ENCODE measurements at places on chromosomes 7 and 10.

- DNase-seq: no peak
Observed at GRCh38 chr7:155141562-155141961, 71.4 kb downstream of the HTR5A start.

- DNase-seq: no peak
Observed at GRCh38 chr7:35849158-35849831, 48.4 kb downstream of the SEPTIN7 start.

GRCh38 chr7:25122373-25122772 is 2.7 kb downstream of the CYCS start:
- no peak for DNase-seq

DNA sequence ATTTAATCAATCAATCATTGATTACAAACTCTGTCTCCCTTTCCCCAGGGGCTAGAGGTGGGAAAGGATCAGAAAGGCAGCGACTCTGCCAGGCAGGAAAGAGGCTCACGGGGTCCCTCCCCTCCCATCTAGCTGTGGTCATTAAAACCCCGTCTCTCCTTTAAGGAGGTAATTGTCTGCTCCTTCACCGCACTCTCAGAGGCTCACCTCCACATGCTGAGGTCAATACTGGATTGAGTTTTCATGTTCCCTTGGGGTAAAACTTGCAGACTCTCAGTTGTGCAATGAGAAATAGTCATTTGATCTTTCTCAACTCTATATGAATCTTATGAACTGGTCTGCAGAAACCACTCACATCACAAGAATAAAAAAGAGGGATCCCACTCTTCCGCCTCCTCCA is 368.8 kb downstream of the ADRA2A start:
- no peak for DNase-seq

DNA sequence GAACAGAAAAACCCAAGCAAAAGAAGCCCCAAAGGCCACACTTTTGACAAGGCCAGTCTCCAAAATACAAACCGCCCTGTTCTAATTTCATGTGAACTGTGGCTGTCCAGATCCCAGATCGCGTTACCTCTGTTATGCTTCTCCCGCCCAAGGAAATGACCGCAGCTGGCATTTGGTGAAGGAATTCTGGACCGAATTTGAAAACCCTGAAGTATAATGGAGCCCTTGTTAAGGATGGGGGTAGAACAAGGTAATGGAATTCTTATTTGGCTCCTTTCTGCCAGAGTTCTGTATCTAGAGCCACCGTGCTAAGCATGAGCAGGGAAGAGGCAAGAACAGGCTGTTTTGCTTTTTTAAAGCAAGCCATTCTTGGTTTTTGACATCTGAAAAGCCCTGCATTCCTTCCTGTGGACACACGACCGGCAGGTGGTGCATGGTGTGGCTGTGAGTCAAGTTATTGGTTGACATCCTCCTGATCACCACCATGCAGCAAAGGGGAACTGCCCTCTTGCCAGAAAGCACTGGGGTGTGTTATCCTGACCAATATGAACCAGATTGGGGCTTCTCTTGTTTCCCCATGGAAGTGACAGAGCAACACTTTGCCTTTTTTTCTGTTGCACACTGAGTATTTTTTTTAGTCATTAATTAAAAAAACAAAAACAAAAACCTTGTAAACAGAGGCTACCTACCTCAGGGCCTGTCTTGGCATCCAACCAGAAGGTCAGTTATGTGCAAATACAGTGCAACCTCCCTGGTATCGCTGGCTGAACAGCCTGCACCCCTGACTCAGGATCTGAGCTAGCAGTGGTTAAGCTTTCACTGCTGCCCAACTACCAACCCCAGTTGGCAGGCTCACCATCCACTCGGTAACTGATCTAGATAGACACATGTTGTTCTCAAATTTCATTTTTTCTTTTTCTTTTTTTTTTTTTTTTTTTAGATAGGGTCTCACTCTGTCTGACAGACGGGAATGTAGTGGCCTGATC is 14.2 kb downstream of the UCMA start:
- DNase-seq: peak; percentile 50

DNA sequence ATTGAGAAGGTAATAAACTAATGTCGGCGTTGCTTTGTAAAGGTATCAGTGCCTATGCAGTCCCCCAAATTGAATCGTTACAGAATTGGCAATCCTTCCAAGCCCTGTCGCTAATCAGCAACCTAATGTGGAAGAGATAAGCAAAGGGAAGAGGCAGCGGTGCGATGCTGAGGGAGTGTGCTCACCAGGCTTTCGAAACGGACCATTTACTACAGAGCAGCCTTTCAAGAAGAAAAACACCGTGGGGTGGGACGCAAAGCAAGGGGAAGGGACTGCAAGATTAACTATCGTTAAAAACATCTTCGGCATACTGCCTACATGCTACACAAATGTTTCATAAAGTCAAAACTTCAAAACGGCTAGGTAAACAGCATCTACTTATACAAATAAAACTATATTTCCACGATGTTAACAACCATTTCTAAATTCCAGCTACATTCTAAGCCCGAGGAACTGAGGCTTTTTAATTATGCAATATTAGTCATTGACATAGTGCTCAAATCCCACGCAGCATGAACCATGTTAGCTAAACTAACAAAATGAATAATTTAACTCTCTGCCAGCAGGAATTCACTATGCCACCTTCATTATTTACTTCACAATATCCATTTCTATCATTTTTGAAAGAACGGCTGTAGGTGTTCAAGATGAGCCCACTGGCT is 85.2 kb downstream of the CHCHD3 start:
- DNase-seq: no peak

GRCh38 chr10:58952162-58952601 is 224.3 kb upstream of the PHYHIPL start:
- no peak for DNase-seq

DNA sequence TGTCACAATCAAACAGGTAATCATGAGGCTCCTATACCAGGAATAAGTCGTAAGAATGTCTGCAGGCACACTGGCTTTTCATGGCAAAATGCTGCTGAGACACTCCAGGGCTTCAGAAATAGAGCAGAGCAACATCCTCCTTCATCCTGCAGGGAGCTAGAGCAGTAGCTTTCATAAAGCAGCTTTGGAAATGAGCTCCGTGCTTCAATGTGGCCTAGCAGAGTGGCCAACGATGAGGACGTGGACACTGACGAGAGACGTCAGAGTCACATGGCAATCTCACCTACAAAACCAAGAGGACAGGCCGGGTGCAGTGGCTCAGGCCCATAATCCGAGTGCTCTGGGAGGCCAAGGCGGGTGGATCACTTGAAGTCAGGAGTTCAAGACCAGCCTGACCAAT is 9.8 kb downstream of the COBL start:
- no peak for DNase-seq

DNA sequence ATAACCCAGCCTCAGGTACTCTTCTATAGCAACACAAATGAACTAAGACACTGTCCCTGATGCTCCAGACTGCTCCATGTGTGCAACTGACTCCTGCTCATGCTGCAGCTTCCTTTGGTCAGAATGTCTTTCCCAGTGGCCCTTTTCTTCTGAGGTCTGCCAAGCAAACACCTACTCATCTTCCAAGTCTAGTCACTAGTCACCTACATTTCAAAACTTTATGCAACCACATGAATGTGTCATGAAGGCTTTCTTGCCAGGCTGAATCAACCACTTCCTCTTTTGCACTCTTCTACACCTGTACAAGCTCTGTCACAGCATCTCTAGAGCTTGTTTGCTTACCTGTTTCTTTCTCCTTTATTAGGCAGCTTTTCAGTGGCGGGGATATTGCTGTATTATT is 75.8 kb downstream of the LSMEM1 start:
- DNase-seq: no peak

DNA sequence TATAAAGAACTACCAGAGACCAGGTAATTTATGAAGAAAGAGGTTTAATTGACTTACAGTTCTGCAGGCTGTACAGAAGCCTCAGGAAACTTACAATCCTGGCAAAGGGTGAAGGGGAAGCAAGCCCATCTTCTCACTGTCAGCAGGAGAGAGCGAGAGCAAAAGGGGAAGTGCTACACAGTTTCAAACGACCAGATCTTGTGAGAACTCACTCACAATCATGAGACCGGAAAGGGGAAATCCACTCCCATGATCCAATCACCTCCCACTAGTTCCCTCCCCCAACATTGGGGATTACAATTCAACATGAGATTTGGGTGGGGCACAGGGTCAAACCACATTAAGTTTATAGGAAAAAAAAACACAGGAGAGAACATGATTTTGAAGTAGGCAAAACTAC is 222.1 kb upstream of the SHH start:
- no peak for DNase-seq

- DNase-seq: no peak
Observed at GRCh38 chr10:112059220-112059619, 124.3 kb downstream of the GPAM start.

- no peak for DNase-seq
Observed at GRCh38 chr10:560314-560992, 129.0 kb downstream of the DIP2C start.

DNA sequence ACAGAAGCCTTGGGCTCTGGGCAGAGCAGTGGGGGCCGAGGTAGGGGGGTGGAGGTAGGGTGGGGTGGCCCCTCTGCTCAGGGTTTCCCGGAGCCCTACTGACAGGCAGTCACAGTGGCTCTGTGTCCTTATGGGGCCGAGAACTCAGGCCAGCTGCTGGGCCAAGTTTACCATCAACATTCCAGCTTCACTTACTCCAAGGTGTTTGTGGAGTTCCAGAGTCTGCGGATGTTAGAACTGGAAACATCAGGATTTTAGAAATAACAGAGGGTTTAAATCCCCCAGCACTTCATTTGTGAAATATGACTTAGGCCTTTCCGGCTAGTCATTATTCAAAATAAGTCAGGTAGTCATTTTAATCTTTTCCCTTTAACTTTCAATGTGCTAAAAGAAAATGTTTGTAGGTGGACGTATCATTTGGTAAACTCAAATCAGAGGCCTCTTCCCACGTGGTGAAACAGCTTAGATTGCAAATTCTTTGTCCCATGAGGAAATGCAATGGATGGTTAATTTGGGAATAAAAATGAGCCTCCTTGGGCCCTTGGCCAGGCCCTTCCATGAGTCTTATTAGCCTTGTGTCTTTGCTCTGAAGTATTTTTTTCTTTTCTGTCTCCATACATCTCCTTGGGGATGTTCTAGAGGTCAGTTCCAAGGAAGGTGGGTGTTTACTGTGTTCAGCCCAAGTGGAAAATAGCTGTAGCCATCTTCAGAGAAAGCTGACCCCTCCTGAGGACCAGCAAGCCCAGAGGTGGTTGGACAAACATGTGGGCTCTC is 99.6 kb upstream of the BTBD16 start:
- DNase-seq: no peak

DNA sequence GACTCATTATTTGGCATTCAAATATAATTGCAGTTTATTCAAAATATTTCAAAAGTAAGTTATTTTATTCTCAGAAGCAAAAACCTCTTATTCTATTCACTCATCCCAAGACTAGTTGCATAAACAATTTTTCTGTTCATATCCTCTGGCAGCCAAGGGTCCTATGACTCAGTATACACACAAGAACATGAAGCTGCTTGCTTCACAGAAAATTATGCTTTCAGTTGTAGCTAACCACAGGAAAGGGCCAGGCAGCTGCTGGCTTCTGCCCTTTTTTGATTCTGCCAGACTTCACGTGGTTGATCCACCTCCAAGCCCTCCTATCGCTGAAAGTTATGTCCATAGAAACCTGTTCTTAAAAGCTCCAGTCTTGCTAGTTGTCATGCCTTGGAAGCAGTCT is 108.8 kb downstream of the ABCA13 start:
- no peak for DNase-seq

GRCh38 chr10:86367152-86367951 is 757 bp upstream of the GRID1 start:
- no peak for DNase-seq

- no peak for DNase-seq
Observed at GRCh38 chr10:36457751-36458150, 667.6 kb upstream of the ANKRD30A start.

- no peak for DNase-seq
Observed at GRCh38 chr7:2688409-2689342, 674 bp downstream of the AMZ1 start.

DNA sequence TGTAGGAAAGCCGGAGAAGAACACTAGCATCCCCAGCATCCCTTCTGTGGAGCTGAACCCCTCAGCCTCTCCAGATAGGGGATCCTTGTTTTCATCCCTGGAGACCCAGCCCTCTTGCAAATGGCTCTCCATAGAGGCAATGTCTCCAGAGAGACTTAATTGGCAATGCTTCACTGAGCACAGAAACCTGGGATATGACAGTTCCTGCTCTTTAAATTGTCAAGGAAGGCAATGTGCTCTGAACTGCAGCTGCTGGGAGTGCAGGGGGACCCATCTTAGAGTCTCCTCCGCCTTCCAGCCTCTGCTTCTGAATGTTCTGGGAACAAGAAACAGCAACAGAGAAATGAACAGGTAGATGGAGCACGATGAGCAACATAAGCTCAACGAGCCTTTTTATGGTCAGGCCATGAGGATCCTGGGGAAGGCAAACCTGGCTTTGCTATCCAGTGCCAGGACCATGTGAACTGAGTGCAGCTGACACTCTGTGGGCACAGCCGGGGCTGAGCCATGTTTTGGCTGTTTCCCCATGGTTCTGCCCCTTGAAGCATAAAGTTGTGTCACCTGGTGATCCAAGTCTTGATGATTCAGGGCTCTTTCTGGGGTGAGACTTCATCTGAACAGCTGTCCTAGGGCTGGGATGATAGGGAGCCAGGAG is 481.0 kb downstream of the PLXNA4 start:
- no peak for DNase-seq

DNA sequence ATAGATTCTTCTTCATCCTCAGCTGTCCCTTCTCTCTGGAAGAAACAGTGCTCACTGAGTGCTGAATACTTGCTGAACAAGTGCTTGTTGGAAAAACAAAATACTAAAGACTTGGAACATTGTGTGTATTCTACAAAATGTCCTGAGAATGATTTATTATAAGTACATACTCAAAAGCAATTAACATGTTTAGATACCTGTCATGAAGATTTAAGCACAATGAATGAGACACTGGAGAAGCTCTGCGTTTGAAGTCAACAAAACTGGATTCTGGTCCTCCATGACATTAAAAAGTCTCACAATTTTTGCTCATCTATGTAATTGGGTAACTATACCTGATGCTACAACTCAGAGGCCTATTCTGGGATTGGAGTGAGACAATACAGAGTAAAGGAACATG is 34.8 kb upstream of the LAMB1 start:
- no peak for DNase-seq

GRCh38 chr10:69636626-69637605 is 6.9 kb downstream of the FAM241B start:
- no peak for DNase-seq

DNA sequence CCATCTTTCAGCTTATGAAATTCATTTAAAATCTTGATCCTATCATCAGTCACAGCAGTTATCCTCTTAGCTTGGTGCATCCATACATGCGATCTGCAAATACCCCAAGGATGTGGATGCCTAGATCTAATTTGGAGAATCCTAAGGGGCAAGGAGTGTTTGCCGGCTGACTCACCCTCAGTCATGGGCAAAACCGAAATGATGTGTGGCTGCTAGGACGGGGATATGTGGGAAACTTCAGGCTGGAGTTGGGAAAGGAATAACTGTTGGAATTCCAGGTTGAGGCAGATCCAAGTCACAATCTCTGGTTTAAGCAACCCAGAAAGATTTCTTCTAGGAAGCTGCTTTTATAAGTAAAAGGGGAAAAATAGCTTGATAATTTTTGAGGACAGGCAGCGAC is 19.7 kb upstream of the GOT1 start:
- DNase-seq: no peak

GRCh38 chr10:35420044-35420443 is 83.7 kb downstream of the CCNY start:
- DNase-seq: no peak

Data from HuH-7 (cell line).